ENCODE measurements at places on chromosomes 11 and 22.

DNA sequence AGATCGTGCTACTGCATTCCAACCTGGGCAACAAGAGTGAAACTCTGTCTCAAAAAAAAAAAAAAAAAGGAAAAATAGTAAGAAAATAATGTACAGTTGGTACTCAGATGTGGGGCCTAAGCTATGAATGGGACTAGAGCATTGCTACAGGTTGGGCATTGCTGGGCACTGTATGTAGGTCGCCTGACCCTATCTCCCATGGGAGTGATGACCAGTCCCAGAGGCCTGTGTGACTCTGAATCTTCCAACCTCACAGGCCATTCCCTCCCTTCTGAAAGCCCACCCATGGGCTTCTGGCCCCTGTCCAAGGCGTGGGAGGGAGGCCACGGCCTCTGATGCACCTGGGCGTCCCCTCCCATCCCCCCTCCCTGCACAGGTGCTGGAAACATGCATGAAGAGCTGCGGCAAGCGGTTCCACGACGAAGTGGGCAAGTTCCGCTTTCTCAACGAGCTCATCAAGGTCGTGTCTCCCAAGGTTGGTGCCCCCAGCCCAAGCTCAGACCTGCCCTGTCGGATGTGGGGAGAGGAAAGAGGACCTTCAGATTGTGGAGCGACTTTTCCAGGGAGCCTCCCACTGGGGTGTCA is 9.5 kb downstream of the GGA1 start:
- DNase-seq = no peak

DNA sequence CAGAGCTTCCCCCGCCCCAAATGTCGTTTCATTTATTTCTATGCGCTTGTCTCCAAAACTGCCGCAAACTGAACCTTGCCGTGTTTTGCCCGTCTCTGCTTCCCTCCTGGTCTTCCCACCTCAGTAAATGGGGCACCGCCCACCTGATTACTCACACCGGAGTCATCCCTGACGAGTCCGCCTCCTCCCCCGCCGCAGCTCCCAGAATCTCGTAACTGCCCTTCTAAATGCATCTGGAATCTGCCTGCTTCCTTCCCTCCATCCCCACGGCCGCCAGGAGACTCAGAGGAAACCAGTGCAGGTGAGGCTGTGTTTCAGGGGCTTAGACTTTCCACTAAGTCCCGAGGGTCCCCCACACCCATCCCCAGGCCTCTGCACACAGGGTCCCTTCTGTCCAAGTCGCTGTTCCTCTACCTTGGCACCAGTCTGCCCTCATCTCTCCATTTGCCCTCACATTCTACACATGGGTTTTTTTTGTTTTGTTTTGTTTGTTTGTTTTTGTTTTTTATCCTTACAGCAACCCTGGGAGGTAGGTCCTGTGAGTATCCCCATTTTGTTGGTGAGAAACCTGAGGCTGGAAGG is 62.6 kb upstream of the PHF21B start:
- no peak for DNase-seq

DNA sequence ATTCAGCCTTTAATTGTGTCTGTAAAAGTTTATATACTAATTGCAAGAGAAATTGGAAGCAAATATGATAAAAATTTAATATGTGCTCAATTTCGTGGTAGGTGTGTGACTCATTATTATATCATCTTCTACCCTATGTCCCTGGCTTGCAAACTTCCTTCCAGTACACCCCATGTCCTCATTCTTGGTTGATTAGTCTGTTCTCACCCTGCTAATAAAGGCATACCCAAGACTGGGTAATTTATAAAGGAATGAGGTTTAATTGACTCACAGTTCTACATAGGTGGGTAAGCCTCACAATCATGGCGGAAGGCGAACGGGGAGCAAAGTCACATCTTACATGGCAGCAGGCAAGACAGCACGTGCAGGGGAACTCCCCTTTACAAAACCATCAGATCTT is 11.9 kb downstream of the MRGPRX3 start:
- DNase-seq = no peak

- no peak for DNase-seq
Observed at GRCh38 chr11:132590986-132591385, 941.3 kb downstream of the OPCML start.

DNA sequence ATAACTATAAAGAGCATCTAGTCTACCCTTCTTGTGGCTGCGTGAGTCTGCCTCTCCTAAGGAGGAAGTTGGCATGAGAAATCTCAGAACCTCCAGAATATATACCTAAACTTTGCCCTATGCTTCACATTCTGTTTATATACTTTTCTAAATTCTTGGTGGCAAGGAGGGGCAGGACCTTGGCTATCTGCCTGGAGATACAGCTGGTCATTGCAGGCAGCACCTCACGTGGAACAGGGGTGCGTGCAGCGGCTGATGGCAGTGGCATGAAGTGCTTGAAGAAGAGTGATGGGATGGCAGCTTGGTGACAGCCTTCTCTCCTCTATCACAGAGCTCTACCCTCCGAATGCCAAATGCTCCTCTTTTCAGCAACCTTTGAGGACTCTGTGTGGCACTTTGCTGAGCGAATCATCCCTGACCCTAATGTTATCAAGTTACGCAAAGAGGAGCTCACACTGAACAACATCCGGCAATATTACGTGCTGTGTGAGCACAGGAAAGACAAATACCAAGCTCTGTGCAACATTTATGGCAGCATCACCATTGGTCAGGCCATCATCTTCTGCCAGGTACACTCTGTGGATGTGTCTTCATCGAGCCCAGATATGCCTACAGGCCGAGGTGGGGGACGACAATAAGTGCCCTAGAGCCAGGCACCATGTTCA is 12.5 kb downstream of the DDX25 start:
- no peak for DNase-seq

- DNase-seq = no peak
Observed at GRCh38 chr11:76600124-76600655, 70.4 kb downstream of the LRRC32 start.

DNA sequence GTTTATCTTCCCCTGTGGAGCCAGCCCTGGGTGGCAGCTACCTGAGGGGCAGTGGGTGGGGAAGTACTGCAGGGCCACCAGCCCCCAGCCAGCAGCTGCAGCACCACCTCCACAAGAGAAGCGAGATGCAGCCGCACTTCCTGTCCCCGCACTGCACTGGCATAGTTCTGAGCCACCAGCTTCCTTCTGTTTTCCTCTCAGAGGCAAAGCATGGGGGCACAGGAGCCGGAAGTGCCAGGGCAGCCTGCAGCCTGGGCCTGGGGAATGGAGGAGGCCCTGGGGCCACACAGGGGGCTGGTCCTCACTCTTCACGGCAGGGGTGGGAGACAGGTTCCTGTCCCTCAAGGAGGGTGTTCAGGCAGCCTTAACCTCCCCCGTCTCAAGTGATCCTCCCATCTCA is 11.9 kb upstream of the SH3BP1 start:
- no peak for DNase-seq

- no peak for DNase-seq
Observed at GRCh38 chr11:4713241-4713640, 8.7 kb downstream of the MMP26 start.

DNA sequence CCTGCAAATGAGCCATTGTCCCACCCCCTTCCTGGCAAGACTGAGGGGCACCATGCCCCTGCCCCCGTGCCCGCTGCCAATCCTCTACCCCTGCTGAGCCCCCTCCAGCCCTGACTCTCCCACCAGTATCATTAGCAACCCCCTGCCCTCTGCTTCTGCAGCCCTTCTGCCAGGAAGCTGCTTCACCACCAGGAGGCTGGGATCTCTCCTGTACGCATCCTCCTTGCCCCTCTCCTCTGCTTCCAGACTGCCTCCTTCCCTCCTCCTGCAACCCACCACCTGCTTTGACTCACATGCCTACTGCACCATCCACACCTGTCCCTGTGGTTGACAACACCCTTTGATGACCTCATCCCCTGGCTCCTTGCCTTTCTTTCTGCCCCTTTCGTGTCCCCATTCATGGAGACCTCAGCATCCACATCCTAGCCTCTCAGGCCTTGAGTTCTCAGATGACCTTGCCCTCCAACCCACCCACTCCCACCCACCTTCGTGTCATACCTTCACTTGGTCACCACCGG is 13.4 kb upstream of the PNPLA3 start:
- no peak for DNase-seq

DNA sequence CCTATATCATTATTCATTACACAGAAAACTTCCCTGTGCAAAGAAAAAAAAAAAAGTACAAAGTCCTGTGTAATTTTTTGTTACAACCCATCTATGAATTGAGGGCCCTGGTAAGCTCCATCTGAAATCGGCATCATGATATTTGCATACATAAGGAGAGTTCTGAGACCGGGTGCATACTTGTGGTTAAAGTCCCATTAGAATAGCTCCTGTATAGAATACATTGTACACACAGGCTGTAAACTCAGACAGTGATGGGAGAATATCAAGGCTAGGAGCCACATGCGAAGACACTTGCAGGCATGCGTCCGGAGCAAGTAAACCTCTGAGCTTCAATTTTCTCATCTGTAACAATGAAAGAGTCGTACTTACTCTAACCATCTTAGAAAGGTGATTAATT is 353.2 kb downstream of the ETS1 start:
- DNase-seq = no peak

DNA sequence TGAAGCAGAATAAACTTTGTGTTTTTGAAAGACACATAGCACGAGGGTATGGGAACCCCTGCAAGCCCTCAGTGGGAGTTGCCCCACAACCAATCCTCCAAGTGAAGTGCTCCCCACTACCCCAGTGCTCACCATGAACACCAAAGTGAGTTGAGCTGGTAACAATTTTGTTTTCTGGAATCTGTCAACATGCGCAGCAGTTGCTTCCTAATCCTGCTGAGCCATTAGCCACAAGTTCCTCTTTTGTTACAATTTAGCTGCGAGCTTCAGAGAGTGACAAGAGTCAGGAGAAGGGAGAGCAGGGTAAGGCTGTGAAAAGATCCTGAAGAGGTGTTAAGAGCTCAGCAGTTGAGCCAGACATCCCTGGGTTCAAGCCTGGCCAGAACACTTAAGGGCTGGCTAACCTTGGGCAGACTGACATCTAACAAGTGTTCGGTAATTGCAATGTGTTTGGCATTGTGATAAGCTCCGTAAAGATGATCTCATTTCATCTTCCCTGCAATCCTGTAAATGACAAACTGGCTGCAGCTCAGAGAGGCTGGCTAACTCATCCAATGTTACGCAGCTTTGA is 24.1 kb upstream of the ASPHD2 start:
- no peak for DNase-seq

- no peak for DNase-seq
Observed at GRCh38 chr11:19617696-19618523, 94.7 kb upstream of the NAV2 start.

DNA sequence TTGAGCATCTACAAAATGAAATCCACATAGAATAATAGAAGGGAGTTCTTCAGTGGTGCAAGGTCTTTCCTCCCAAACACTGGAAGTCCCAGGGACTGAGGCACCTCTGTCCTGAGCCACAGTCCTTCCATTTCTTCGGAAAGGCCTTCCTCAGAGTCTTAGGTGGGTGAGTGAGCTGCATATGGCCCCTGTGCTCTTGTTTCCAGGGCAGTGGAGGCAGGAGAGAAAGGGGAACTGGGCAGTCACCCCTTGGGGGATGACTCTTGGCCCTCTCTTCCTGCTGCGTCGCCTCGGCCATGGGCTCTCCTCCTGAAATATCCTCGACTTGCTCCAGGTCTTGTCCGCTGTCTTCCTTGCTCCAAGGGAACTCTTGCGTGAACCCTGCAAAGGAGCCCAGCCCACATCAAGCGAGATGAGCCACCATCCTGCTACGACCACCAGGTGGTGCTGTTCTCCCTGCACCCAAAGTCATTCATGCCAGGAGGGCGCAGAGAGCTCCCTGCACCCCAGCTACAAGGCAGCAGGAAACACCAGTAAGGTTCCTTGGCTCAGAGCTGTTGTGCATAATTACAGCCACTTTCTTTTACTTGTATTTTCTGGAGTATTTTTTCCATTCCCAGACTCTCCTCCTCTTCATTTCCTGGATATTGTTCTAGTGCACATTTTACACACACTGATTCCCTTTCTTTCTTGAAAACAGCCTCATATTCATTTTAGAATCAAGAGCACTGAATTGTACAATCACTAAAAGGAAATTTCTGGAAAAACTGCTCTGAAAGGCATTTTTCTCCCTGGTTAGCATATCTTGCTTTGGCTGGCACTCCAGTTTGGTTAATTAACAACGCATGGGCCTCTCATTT is 397.8 kb downstream of the OPCML start:
- DNase-seq = no peak

DNA sequence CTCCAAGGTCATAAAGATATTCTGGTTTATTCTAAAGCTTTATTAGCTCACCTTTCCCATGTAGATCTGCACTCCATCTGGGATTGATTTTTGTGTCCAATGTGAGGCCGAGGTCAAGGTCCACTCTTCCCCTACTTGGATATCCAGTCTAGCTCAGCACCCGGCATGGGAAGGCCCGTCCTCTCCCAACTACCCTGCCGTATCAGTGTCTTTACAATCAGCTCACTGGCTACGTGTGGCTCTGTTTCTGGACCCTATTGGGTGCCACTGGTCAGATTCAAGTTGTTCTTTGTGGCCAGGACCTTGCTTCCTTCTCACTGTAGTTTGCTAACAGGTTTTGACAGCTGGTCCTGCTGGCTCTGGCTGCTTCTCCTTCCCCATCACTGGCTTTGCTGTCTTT is 30.9 kb downstream of the KCNQ1OT1 start:
- DNase-seq = no peak

- DNase-seq = no peak
Observed at GRCh38 chr11:129314371-129314770, 61.3 kb upstream of the BARX2 start.

DNA sequence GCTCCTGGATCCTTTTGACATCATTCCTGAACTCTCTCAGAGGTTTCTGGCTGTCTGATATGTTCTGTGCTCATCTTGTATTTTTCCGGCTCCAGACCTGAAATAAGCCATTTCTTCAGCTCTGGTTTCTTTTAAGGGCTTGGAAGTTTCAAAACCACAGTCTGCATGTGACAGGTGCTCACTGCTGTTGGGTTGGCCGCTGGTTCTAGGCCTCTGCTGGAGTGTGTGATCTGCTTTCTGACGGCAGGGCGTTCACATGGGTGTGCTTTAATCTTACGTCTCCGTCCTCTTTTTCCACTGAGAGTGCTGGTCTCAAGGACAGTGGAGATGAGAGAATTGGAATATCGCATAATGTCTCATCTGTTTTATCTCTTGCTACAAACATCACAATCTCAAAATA is 10.3 kb downstream of the ZBED4 start:
- no peak for DNase-seq
